Natural killer cell treated with Interleukin-12 subunit alpha and Interleukin-12 subunit beta and Interleukin-15 and Interleukin-18, amount 100 ng/mL, for 72 hours (primary cell): ENCODE measurements at places on chromosomes 11 and 22. TPM values are rescaled to one million over a fixed set of nuclear protein-coding genes. Genes with fewer than 3 reads are reported as not detected.

DNA sequence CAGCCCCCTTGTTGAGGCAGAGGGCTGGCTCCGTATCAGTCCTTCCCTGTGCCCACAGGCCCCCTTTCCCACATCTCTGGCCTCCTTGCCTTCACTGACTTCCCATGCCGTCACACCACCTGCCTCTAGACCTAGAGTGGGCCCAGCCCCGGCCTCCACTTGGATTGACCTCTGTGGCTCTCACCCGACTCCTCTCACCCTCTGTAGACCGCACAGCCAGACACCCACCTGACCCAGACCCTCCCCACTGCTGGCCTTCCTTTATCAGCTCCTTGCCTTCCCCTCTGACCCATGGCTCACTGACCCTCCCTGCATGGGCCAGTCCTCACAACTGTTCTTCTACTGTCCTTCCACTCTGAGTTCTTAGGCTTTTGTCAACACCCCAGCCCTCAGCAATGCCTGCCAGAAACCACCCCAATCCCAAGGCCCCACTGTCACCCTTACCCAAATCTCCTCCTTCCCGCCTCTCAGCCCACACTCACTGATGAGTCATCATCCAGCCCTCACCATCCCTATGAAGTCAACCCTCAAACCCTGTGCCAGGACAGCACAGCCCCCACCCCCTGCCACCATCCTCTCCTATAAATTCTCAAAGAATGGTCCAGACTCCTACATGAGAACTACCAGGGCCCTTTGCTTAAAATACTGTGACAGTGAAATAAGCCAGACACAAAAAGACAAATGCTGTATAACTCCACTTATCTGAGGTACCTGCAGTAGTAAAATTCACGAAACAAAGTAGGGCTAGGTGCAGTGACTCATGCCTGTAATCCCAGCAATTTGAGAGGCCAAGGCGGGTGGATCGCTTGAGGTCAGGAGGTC lies 53.4 kb downstream of the SCGB1A1 start:
- no peak for DNase-seq

DNA sequence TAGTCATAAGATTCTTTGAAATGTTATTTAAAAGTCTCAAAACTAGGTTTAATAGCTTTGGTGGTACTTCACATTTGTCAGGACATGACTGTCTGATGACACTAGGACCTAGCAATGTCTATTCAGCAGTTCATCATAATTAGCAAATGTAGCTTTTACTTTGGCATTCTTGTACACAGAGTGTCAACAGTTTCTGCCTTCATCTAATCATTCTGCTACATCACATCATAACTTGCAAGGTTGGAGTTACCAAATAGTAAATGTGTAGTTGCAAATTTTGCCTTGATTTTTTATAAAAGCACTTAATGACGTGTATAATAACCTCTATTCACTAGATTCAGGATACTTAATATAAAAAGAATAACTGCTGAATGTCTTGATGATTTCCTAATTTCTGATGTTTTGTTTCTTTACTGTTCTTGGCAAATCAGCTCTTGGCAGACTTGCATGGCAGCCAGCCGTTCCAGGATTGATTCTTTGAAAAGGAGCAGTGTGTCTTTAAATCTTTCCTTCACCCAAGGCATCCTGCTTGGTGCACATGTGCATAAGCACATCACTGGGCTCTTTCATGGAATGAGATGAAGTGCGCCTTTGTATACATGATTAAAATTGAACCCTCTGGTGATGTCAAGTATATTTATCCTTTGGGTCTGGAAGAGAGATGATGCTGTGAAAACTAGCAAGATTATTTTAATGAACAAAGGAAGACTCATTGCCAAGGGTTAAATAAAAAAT lies 12.2 kb downstream of the FBXO7 start:
- no peak for DNase-seq

GRCh38 chr22:48710410-48710809 lies 1117.3 kb downstream of the BRD1 start:
- DNase-seq: no peak

OR2D2 gene
- total RNA-seq: not detected

DNA sequence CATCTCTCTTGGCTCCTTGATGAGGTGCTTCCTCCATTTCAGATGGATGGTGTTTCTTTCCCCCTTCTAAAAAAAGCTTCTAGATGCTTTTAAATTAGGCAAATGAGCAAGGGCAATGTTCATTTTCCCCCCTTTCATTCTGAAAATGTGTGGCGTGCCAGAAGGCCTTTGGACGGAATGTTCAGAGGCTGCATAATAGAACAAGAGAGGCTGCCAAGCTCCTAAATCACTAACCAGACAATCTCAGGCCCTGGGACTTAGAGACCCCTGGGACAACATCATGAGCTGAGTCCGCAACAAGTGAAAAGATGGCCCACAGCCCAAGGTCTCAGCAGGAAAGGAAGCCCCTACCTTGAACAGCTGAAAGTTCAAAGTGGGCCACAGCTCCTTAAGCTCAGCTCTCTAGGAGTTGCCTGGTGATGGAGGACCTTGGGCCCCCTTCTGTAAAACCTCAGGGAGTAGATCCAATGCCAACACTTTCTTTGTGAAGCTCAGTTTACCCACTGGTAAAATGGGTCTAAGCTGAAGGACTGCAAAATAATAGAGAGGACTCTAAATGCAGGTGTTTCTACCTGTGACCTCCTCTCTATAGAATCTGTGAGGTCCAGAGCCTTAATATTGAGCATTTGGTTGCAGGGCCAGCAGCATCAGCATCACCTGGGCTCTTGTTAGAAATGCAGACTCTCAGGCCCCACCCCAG lies 144.0 kb downstream of the FBXO7 start:
- DNase-seq: no peak

DNA sequence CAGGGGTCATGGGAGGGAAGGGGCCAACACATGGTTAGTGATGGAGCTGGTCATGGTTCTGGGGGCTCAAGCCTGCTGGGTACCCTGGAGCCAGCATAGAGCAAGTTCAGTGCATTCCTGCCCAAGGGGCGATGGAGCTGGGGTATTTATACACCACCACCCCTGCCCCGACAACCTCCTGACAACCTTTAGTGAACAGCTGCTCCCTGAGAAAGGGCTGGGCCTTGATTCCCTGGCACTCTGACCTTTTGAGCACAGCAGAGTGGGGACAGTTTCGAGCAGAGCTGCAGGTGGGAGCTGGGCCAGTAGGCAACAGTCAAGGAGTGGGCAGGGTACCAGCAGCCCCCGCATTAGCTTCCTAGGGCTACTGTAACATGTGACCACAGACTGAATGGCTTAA lies 6.0 kb downstream of the PARVG start:
- no peak for DNase-seq

DNA sequence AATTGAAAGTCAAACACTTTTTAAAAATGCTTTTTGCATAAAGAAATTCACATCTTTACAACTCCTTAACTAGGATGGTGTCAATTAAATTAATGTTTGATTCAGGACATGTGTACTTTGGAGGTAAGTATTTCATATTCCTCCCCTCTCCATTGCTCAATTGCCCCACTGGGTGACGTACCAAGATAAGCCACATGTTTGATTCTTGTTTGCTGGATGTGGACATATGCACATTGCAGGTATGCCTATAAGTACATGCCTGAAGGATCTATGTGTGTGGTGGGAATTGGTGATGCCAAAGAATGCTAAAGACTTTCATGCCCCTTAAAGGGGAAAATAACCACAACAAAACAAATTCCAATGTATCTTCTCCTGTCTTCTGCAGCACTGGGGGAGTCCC lies 5.8 kb downstream of the CD44 start:
- DNase-seq: no peak

INSC gene
- total RNA-seq: not detected

GRCh38 chr11:733072-733471 lies 14.2 kb upstream of the TALDO1 start:
- DNase-seq: no peak

DNA sequence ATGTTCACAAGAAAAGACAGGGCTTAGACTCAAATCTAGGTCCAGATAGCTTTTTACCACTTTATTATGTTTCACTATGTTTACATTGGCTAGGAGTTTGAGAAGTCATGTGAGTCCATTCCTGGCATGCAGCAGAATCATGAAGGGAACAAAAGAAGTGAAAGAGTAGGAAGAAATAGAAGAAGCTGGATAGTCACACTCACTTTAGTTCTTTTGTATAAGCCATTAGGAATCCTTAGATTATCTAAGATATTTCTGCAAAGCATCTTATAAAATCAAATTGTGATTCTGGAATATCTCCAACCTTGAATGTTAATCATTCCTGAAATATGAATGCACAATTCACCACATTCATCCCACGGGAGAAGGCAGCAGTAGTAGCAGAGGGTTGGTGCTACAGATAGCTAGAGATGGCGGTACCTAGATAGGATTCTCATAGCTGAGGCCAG lies 31.9 kb downstream of the MAML2 start:
- no peak for DNase-seq

KRTAP5-9 gene
- not detected for total RNA-seq
